ENCODE measurements at places on chromosomes 6 and 20.

DNA sequence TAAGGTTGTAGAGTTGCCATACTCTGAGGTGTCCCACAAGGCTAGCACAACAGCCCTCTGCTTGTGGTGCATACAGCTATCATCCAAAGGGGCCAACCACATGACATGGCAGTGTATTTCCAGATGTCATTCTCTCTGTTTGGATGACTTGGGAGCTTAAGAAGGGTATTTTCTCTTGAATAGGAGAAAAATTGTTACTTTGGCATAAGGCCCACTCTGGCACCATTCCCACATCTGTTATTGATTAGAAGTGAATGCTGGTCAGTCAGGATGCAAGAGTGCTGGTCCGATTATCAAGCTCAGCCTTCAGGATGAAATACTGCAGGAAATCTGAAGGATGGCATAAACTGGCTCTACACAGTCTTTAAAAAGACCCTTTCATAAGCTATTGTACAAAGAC lies 83.6 kb upstream of the C20orf144 start:
- DNase-seq, result no peak

- peak; percentile 20 for DNase-seq
Measured at GRCh38 chr20:10370091-10370887, 63.7 kb downstream of the MKKS start.

DNA sequence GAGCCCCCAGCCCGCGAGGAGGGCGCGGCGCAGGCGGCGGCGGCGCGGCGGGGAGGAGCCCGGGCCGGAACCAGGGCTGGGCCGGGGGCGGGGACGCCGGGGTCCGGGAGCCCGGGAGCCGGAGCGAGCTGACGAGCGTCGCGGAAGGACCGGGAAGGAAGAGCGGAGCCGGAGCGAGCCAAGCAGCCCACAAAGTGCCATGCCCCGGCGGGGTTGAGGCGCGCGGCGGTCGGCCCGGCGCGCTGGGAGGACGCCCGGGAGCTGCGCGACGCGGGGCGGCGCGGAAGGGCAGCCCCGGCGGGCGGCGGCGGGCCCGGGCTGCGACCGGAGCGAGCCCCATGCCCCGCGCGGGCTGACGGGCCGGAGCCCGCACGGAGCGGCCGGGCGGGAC lies 289 bp downstream of the FOXP4 start:
- DNase-seq, result no peak

DNA sequence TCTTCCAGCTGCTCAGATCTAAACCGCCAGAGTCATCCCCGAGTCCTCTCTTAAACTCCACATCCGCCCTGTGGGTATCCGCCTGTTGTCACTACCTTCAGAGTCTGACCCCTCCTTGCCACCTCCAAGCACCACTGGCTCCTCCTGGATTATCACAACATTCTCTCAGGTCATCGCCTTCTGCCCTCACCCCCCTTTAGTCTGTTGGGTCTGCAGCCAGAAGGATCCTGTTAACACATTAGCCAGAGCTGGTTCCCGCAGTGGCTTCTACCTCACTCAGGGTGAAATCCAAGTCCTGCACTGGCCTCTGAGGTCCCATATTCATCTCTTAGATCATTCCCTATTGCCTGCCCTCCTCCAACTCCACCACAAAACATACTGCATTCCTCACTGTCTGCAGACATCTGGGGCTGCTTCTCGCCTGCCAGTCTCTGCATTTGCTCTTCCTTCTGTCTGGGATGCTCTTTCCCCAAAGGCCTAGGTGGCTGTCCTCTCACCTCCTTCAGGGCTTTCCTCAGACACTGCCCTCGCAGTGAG lies 34.1 kb downstream of the TNXB start:
- DNase-seq, result no peak

- DNase-seq, result no peak
Measured at GRCh38 chr6:109024368-109024767, 70.3 kb downstream of the SESN1 start.

GRCh38 chr6:622462-622861 lies 34.4 kb downstream of the HUS1B start:
- DNase-seq, result no peak

DNA sequence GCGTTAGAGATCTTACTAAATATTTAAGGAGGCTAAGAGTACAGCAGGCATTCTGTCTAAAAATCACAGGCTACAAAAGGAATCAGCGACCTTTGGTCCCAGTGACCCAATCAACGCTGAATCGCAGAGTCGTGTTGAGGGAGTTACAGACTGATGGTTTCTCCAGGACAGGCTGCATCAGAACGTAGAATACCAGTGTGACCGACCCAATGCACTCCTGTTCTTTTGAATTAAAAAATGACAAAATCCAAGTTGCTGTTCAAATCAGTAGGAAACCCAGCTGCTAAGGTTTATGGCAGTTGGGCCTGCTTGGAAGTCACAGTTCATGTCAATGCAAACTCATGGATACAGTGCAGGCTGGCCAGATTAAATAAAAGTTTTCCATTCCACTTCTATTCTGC lies 155.8 kb upstream of the AFDN start:
- no peak for DNase-seq

DNA sequence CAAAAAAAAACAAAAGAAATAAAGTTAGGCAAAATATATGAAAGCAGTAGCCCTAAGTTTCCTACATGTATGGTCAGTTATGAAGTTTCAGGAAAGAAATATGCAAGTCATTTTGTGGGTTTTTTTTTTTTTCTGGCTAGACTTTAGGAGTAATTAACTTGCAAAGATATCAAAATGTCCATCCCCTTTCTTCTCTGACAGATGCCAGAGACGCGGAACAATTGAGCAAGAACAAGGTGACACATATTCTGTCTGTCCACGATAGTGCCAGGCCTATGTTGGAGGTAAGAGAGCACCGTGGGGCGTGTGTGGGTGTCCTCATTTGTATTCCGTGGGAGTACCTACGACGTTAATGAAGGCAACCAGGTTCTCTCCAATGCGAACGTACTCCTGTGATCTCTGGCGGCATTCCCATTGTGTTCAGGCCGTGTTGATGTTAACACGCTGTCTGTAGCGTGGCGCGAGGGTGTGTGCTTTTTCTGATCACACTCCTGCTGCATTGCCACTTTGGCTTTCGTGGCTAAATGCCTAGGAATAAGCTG lies 19.5 kb downstream of the DUSP22 start:
- no peak for DNase-seq

GRCh38 chr6:93196406-93196970 lies 222.9 kb downstream of the EPHA7 start:
- DNase-seq, result no peak

GRCh38 chr20:62529896-62530642 lies 54.3 kb upstream of the GATA5 start:
- DNase-seq, result no peak

DNA sequence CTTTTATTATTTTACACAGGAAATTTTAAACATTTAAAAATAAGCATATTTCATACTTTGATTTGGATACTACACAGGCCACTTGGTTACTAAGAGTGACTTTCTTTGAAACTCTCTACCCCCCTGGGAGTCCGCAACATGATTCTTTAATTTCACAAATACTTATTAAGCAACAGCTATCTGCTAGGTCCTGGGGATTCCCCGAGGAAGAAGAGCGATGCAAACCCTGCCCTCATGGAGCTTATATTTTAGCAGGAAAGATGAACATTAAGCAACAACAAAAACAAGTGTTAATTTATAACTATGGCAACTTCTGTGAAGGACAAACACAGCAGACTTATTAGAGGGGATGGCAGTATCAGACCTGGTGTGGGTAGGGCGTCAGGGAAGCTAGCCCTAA lies 3.9 kb upstream of the ADTRP start:
- no peak for DNase-seq

DNA sequence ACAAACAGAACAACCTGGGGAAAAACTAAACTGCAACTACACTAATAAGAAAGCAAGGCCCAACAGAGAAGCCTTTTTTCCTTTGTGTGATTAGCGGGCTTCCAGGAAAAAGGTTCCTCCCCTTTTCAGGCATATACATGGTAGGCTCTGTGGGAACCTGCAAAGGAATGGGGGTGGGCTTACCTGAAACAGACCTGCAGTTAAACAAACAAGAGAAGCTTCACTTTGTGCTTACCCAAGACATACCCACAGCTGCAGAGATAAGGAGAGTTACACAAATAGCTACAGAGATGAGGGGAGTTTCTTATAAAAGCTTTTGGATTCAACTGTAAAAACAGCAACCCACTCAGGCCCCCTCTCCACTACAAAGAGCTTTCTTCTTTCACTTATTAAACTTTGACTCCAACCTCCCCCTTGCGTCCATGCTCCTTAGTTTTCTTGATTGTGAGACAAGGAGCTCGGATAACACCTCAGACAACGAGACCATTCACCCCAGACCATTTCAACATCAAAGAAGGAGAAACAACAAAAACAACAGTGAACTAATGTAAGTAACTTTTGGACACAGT lies 30.9 kb downstream of the RNF146 start:
- no peak for DNase-seq
